ENCODE measurements at places on chromosomes 1 and 21.

DNA sequence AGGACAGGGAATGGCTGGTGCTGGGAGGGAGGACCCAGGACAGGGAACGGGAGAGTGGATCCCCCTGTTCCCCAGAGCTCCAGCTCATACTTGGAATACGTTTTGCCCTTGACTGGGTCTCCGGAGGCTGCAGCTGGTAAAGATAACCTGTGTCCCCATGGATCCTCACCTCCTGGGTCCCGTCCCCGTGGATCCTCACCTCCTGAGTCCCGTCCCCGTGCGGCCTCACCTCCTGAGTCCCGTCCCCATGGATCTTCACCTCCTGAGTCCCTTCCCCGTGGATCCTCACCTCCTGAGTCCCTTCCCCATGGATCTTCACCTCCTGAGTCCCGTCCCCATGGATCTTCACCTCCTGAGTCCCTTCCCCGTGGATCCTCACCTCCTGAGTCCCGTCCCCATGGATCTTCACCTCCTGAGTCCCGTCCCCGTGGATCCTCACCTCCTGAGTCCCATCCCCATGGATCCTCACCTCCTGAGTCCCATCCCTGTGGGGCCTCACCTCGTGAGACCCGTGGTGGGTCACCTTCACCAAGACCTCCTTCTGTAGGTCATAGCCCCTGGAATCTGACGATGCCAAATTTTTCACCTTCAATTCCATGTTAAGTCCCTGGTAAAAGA lies 61.4 kb downstream of the SCCPDH start:
- DNase-seq = no peak

GRCh38 chr21:26405735-26406361 lies 167.2 kb downstream of the CYYR1 start:
- DNase-seq = no peak

DNA sequence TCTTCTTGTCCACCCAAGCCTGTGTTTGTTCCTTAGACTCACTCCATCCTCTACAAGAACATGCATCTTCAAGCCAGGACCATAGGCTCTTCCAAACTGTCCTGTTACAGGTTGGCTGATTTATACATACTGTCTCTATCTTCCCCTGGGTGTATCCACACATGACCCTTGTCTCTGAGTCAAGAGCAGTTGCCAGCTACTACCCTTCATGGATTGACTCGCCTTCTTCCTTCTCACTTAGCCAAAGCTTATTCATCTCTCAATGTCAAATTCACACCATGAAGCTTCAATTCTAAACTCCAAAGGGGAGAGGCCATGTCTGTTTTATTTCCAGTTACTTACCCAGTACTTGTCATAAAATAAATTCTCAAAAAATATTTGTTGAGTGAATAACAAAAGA lies 64.1 kb upstream of the CACHD1 start:
- DNase-seq = no peak

DNA sequence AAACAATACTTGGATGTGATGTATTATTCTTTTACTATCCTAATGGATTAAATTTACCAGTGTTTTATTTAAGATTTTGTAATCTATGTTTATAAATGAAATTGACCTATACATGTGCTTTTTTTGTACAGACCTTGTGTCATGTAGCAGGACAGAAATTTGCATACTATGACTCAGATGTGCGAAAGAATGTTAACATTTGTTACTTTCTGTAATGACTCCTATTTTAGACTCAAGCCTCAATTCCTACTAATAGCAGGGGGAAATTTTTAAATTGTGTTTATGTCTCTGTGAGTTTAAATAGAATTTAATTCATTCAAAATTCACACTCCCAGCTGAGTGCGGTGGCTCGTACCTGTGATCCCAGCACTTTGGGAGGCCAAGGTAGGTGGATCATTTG lies 21.8 kb upstream of the RIMKLA start:
- no peak for DNase-seq

DNA sequence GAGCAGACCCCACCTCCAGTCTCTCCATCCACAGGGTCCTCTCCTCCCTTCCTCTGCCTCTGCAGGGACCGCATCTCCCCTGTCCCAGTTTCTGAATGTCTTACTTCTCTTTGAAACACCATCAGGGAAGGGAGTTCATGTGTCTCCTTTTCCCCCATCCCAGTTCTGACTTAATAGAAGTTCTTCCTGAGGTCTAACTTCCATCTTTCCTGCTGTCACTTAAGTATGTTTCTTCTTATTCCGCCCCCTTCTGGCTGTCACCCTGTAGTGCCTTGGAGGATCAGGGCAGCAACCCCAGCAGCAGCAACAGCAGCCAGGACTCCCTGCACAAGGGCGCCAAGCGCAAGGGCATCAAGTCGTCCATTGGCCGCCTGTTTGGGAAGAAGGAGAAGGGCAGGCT lies 29.3 kb downstream of the MYOG start:
- no peak for DNase-seq

GRCh38 chr1:31410871-31411270 lies 2.1 kb upstream of the SERINC2 start:
- DNase-seq = no peak

DNA sequence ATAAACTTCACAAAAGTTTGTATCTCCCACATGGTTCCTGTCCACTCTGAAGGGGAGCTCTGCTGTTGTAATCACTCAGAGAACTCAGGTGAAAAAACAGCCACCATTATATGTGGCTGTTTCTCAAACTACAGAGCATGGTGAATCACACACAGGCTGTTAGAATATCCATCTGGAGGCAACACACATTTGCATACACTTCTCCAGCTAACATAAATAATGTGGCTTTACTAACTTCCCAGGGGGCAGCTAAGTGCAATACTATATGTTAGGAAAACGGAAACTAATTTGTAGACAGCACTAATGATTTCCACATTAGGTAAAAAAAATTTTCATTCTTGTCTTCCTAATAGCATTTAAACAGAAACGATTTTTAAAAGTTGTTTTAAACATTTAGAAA lies 49.3 kb downstream of the PTGFR start:
- DNase-seq = no peak

Data from activated CD4-positive, alpha-beta T cell treated with anti-CD3 and anti-CD28 coated beads for 1 hour (primary cell).